Cortex of kidney (tissue), 1 donor: ENCODE measurements at places on chromosomes 3 and 15.

DNA sequence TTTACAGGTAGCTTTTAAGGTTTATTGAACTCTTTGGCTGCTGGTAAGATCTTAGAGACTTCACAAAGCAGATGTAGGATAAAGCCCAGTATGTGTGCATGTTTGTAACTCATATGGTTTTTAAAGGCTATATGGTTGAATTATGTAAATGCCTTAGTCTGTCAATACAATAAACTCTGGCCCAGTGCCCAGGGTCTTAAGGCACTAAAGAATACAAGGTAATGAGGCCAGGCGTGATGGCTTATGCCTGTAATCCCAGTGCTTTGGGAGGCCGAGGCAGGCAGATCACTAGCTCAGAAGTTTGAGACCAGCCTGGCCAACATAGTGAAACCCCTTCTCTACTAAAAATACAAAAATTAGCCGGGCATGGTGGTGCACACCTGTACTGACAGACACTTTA is 170.3 kb upstream of the CGNL1 start:
- DNase-seq = no peak

DNA sequence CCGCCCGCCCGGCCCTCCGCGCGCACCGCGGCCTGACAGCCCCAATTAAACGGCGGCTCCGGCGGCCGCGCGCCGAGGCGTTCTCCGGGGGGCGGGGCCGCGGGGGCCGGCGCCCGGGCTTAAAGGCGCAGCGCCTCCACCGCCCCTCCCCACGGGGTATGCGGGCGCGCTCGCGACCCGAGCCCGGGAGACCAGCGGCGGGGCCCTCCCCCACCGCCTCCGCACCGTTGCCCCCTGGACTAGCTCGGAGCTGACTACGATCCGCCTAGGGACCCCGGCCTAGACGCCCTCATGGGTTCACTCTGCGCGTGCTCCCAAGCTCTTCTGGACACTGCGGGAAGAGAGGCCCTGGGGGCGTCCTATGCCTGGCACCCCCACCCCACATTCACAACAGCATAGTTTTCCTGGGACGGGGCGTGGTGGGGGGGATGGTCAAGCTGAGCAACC is at the start of gene DUSP7:
Gene DUSP7, minus strand, starts transcription at position 51 of the 447 bp plus-strand sequence. CDS start 205 bp downstream, outside the sequence.
- no peak for DNase-seq

DNA sequence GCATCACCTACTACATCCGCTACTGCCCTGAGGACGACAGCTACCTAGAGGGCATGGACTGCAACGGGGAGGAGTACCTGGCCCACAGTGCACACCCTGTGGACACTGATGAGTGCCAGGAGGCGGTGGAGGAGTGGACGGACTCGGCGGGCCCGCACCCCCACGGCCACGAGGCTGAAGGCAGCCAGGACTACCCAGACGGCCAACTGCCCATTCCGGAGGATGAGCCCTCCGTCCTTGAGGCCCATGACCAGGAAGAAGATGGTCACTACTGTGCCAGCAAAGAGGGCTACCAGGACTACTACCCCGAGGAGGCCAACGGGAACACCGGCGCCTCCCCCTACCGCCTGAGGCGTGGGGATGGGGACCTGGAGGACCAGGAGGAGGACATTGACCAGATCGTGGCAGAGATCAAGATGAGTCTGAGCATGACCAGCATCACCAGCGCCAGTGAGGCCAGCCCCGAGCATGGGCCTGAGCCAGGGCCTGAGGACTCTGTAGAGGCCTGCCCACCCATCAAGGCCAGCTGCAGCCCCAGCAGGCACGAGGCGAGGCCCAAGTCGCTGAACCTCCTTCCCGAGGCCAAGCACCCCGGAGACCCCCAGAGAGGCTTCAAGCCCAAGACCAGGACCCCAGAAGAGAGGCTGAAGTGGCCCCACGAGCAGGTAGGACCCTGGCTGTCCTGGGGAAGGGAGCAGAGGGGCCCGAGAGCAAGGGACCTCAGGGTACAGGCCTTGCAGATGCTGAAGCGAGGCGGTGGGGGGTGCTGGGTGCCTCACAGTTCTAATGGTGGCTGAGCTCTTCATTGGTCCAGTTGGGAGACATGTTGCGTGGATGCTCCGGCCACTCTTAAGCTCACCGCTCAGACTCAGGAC is 168.6 kb downstream of the APBA2 start:
- DNase-seq = no peak

GRCh38 chr3:107523539-107524325 is 970 bp downstream of the BBX start:
- no peak for DNase-seq

DNA sequence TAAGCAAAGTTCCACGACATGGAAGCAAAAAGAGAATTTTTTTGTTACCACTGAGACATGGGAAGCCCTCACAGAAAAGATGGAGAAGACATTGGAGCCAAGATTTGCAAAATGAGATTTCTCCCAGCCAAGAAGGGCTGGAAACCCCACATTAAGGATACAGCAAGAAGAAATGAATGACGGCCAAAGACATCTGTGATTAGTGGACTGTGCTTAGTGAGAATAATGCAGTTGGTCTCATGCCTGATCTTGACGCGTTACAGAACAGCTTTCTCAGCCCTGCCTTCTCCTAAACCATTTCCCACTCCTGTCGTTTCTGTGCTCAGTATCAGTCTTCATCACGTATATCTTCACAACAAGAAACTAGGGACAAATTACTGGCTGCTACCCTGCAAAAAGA is 45.8 kb upstream of the ARRDC4 start:
- no peak for DNase-seq
